ENCODE measurements at places on chromosomes 2 and 18. TPM values are rescaled to one million over a fixed set of nuclear protein-coding genes. Genes with fewer than 3 reads are reported as not detected.

The DOK6 gene
- 0.59 TPM for total RNA-seq

- no peak for DNase-seq
Measured at GRCh38 chr2:238504181-238504931, 77.6 kb downstream of the ASB1 start.

The DCDC2C gene
- not detected for total RNA-seq

The GPR55 gene
- 0.35 TPM for total RNA-seq

- no peak for DNase-seq
Measured at GRCh38 chr18:7741640-7742039, 174.5 kb downstream of the PTPRM start.

- no peak for DNase-seq
Measured at GRCh38 chr2:188969236-188969635, 4.9 kb upstream of the COL3A1 start.

All from colonic mucosa (tissue), 4 donors.